ENCODE measurements at places on chromosomes 5 and 9. TPM values are rescaled to one million over a fixed set of nuclear protein-coding genes. Genes with fewer than 3 reads are reported as not detected.

PDZD2 gene
- not detected for total RNA-seq

GKAP1 gene
- total RNA-seq = 21.6 TPM

RGP1 gene
- 44.3 TPM for total RNA-seq

TAF11L6 gene
- total RNA-seq = not detected

CNTLN gene
- total RNA-seq = 0.94 TPM

RHOBTB3 gene
- total RNA-seq = 5.0 TPM

IFNK gene
- not detected for total RNA-seq

GRCh38 chr5:159217236-159217635 lies 7.9 kb upstream of the RNF145 start:
- no peak for DNase-seq

GRCh38 chr9:137240318-137240840 lies 708 bp upstream of the TUBB4B start:
- DNase-seq = no peak

DNA sequence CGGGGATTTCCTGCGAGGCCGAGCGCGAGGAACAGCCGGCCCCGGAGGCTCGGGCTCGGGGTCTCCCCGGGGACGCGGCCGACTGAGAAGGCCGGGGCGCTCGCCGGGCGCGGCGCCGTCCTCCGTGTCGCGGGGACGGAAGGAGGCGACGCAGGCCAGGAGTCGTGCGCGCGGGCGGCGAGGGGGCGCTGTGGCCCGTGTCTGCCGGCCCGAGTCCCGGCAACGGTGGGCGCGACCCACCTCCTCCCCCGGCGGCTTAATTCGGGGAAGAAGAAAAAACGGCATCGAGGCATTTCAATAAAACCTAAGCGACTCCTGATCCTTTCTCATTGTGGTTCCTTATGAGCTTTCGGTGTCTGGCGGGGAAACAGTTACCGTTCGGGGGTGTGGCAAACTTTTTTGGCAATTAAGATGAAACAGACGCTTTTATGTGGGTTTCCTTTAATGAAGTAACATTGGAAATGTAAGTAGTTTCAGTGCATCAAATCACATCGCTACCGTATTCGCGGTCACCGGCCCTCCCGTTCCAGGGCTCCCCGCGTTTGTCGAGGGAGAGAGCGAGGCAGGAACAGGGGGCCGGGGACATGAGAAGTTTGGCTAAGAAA lies 3.7 kb upstream of the IRX2 start:
- DNase-seq = no peak

GRCh38 chr9:110938242-110938641 lies 100.0 kb downstream of the LPAR1 start:
- no peak for DNase-seq

- no peak for DNase-seq
Measured at GRCh38 chr5:158525663-158526062, 574.1 kb downstream of the EBF1 start.

DNA sequence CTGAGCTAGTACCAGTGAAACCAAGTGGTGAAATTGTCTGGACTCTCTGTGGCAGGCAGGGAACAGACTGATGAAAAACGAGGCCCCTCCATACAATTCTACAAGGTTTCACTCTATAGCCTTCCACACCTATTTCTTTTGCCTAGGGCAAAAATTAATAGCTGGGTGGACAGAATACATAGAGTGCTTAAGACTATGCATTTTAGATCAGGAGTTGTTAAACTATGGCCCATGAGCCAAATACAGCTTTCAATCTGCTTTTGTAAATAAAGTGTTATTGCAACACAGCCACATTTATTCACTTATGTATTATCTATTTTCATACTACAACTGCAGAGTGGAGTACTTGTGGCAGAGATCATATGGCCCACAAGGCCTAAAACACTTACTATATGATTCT lies 45.2 kb downstream of the SH3TC2 start:
- DNase-seq = no peak

MPDZ gene
- not detected for total RNA-seq

LRRC70 gene
- total RNA-seq = 2.3 TPM

DNA sequence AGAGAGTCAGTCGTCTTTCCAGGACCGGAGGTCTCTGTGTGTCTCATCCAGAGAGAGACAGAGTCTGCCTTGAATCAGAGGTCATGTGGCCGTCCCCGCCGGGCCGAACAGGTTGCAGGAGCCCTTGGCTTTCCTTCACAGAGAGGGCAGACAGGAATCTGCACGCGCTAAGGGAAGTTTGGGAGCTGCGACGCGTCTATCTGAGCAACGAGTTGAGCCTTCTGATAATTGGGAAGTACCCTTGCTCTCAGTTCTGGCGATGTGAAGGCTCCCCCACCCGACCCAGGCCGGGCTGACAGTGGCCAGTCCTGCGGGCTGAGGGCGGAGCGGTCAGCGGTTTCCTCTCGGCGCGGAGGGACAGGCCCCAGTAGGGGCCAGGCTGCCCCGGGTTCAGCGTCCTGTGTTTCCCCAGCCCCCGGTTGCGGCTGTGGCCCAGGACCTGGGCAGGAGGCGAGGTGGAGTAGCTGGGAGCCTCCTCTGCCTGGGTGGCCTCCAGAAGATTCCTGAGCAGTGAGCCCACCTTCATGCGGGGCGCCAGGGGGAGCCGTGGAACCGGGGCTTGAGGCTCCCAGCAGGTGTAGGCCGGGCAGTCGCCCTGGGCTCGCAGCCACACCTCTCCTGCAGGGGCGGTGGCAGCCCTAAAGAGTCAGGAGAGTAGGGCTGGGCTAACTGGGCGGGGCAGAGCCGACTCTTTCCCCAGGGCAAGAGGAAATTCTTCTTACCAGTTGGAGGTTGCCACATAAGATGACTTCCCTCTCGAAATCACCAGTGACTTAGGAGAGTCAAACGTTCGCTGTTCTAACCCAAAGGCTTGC lies 13.9 kb downstream of the NR2F1 start:
- DNase-seq = peak; percentile 37

PRLR gene
- 0.39 TPM for total RNA-seq

- DNase-seq = no peak
Measured at GRCh38 chr5:94674490-94675382, 56.3 kb downstream of the SLF1 start.

ITGA2 gene
- total RNA-seq = not detected

DNA sequence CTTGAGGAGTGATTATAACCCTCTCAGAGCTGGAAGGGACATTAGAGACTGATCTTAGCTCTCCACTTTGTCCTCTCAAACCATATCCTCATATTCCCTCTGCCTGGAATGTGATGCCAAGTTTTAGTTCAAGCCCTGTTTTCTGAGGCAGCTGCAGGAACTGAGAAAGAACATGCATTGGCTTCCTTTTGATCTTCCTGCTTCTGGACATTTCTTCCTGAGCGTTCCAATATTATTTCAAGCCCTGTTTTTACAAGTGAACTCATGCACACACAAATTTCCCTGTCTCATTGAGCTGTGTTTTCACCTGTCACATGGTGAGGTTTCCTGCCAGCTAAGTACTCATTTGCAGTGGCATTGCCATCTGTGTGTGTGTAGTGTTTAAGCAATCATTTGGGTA lies 17.0 kb downstream of the FOCAD start:
- no peak for DNase-seq

DNA sequence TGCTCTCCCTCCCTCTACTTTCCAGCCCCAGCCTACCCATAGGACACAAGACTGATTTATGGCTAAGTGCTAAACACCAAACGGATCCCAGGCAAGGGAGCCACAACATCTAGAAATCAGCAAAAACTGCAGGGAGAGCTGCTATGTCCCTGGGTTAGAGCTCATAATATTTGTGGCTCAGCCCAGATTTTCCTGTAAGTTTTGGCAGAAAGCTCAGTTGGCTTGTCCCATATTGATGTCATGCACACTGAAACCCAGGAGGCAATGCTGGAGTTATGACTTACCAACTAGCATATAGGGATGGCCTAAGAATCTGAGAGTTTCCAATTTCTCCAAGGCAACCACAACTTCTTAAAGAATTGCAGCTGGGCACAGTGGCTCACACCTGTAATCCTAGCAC lies 44.7 kb upstream of the MYOT start:
- DNase-seq = no peak

DNA sequence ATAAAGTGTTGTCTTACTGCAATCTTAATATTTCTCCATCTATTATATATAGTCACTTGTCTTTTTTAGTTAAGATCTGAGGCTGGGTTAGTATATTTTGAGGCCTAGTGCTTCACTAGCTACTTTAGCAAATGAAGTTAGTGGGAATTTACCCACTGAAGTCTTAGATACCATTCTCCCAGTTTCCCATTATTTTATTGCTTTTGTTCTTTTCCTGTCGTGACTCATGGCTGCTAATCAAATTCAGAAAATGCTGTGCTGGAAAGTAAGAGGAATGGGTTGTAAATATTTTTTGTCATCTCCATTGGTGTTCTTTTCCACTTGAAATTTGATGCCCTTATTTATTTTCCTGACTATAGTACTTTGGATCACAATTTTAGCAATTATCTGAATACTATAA lies 14.2 kb downstream of the TCERG1 start:
- DNase-seq = no peak

GRCh38 chr5:82174128-82174918 lies 103.8 kb downstream of the RPS23 start:
- DNase-seq = peak; percentile 74

GRCh38 chr5:122775550-122776542 lies 966 bp downstream of the SNX2 start:
- peak; percentile 85 for DNase-seq

- no peak for DNase-seq
Measured at GRCh38 chr9:16718296-16718695, 152.2 kb downstream of the BNC2 start.

DBH gene
- not detected for total RNA-seq

- DNase-seq = no peak
Measured at GRCh38 chr5:106610041-106610440, 1060.7 kb downstream of the EFNA5 start.

AKNA gene
- 407 TPM for total RNA-seq

- DNase-seq = no peak
Measured at GRCh38 chr9:755454-756381, 85.8 kb upstream of the DMRT1 start.

C5orf58 gene
- total RNA-seq = not detected

- peak; percentile 64 for DNase-seq
Measured at GRCh38 chr9:86350006-86350760, 4.0 kb downstream of the TUT7 start.

DNA sequence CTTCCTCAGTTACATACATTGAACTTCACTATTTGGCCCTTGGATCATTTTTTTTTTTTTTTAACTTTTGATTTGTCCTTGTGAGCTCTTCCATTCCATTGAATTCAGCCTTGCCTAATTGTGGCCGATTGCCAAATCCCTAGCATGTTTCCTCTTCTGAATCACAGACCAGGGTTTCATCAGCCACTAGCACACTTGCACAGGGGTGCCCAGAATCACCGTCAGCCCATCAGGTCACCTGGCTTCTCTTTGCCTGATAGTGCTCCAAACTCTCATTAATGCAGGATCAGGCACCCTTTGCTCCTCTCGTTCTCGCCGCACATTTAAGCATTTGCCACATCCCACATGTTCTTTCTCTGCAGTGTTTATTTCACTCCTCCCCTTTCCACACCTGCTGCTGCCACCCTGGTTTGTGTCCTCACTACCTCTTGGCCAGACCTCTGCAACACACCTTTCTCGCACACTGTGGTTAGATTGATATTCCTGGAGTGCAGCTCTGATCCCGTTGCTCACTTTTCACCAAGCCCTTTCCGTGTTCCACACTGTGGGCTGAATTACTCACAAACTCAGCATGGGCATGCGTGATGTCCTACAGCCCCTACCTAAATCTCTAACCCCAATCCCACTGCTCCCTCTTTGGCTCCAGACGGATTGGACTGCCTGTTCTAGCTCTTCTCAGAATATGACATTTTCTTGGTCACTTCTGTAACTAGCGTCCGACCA lies 9.8 kb downstream of the PIK3R1 start:
- DNase-seq = no peak

ABO gene
- total RNA-seq = not detected

SPINK13 gene
- total RNA-seq = not detected

GRCh38 chr9:135816651-135816970 lies 90.7 kb downstream of the CAMSAP1 start:
- DNase-seq = no peak

DNA sequence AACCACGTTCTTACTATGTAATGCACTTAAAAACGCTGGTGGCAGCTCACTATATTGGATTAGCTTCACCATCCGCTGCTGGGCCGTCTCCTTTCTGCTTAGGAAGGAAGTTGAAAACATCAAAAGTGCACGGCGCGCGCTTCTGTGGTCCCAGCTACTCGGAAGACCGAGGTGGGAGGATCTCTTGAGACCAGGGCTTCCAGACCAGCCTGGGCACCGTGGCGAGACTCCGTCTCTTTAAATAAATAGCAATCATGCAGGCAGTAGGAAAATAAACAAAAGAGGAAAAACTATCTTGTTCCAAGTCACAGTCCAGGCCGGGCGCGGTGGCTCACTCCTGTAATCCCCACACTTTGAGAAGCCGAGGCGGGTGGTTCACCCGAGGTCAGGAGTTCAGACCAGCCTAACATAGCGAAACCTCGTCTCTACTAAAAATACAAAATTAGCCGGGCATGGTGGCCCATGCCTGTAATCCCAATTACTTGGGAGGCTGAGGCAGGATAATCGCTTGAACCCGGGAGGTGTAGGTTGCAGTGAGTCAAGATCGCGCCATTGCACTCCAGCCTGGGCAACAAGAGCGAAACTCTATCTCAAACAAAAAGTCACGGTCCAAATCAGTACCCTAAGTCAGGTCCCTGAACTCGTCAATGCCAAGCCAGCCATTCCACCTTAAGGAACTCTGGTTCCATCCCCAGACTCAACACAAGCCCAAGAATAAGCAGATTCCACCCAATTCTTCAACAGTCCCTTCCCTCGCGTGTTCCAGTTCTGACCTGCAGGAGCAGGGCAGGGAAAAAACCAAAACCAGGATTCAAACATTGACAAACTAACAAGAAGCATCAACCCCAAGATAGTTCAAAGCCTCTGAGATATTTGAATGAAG lies 1.0 kb upstream of the GOLGA1 start:
- peak; percentile 16 for DNase-seq

OLFML2A gene
- total RNA-seq = 0.76 TPM

GRCh38 chr9:72924154-72924790 lies 28.6 kb downstream of the ALDH1A1 start:
- DNase-seq = no peak

- DNase-seq = no peak
Measured at GRCh38 chr9:94692601-94693000, 33.9 kb upstream of the AOPEP start.

- DNase-seq = no peak
Measured at GRCh38 chr5:14306329-14306815, 163.2 kb downstream of the TRIO start.

AFF4 gene
- total RNA-seq = 87.4 TPM

DNA sequence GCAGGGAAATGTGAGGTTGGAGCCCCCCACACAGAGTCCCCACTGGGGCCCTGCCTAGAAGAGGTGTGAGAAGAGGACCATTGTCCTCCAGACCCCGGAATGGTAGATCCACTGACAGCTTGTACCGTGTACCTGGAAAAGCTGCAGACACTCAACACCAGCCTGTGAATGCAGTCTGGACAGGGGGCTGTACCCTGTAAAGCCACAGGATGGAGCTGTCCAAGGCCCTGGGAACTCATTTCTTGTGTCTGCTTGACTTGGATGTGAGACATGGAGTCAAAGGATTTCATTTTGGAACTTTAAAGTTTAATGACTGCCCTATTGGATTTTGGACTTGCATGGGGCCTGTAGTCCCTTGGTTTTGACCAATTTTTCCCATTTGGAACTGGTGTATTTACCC lies 535.0 kb upstream of the MEF2C start:
- no peak for DNase-seq
